ENCODE measurements at places on chromosomes 5 and 9.
A peak's percentile ranks its signal among the peaks of the same experiment; 100 is the strongest.

GRCh38 chr9:26956860-26957233 is 635 bp downstream of the IFT74 start:
- DNase-seq, result no peak

GRCh38 chr5:179317411-179318220 is 27.6 kb downstream of the ADAMTS2 start:
- DNase-seq, result no peak

- peak; percentile 81 for DNase-seq
Measured at GRCh38 chr5:54063817-54064216, 246.6 kb downstream of the ARL15 start.

DNA sequence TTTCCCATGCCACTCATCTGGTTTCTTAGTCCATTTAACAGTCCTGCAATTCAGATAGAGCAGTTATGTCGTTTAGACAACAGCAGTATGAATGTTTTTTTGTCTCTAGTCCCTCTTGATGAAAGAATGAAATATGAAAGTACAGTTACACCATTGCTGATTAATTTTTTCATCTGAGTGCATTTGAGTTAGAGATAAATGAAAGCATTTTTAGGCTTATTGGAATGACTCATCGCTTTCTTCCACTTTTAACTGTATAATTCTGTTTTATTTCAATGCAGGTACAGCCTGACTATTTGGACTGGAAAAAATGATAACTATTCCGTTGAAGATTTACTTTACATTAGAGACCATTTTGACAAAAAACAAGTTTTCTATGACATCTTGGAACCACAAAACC is 28.7 kb downstream of the ANKRD34B start:
- DNase-seq, result no peak

DNA sequence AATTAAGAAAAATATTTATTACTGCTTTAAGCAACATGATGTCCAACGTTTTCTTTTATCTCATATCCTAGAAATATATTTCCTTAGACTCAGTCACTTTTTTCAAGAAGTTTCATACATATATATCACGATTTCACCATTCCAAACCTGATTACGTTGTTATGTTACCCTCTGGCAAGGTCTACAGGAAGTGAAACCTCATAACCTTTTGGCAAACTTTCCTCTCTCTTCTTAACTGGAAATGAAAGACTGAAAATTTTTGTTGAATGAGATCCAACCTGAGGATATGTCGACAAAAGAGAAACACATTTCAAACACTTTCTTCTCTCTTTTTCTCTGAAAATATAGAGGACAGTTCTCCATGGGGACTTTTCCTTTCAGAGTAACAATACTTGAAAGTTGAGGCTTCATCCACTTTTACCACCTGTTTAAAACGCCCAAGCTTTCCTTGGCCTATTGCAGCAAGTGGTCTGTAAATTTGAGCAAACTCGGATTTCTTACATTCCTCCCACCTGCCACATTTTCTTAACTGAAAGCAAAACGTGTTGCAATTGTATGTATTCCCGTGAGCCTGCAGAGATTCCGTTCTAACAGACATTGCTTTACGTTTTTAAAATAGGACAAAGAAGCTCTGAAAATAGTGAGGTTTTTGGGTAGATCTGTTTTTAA is 298.1 kb downstream of the CETN3 start:
- DNase-seq, result peak; percentile 77
